CD4-positive, alpha-beta T cell treated with Interleukin-1 beta for 1 hour (primary cell): ENCODE measurements at places on chromosomes 7 and 10.

DNA sequence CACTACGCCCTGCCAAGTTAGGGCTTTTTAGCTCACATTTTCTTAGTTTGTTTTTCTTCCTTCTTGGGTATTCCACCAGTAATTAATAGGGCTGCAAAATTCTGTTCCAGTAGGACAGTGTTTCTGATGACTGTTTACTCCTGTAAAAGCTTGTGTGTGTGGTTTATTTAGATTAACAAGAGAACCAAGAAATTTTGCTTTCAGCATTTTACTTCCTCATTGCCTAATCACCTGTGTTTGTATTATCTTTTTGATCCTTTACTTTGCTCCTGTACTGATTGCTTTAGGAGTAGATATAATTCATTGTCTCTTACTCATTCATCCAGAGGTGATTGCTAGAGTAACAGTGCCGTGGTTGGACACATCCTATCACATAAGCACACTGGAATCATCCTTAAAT lies 27.7 kb downstream of the TDRD1 start:
- DNase-seq, result no peak

- peak; percentile 6 for DNase-seq
Observed at GRCh38 chr10:62414359-62414758, 40.2 kb downstream of the ZNF365 start.

DNA sequence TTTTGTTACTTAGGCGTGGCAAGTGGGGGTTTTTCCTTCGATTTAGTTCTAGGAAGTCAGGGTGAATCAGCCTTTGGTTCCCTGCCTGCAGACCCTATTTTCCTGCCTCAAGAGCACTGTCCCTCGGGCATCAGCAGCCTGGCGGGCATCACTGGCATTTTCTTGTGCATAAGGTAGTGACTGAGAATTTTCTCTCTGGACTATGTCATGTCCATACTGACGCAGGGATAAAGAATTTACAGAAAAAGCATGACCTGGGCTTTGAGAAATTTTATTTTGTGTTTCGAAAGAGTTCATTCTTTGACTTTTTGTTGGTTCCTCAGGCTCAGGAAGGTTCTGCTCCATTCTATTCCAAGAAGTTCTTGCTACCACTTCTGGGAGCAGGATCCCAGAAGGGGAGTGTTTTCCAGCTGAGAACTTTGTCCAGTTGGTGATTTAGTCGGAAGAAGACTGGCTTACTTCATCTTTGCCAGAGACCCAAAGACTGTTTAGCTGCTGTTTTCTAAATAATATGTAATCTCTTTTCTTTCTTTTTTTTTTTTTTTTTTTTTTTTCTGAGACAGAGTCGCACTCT lies 213.9 kb upstream of the SH2B2 start:
- no peak for DNase-seq

- no peak for DNase-seq
Observed at GRCh38 chr10:72242675-72243074, 26.6 kb upstream of the ASCC1 start.

- no peak for DNase-seq
Observed at GRCh38 chr7:40015790-40016296, 65.8 kb downstream of the CDK13 start.

DNA sequence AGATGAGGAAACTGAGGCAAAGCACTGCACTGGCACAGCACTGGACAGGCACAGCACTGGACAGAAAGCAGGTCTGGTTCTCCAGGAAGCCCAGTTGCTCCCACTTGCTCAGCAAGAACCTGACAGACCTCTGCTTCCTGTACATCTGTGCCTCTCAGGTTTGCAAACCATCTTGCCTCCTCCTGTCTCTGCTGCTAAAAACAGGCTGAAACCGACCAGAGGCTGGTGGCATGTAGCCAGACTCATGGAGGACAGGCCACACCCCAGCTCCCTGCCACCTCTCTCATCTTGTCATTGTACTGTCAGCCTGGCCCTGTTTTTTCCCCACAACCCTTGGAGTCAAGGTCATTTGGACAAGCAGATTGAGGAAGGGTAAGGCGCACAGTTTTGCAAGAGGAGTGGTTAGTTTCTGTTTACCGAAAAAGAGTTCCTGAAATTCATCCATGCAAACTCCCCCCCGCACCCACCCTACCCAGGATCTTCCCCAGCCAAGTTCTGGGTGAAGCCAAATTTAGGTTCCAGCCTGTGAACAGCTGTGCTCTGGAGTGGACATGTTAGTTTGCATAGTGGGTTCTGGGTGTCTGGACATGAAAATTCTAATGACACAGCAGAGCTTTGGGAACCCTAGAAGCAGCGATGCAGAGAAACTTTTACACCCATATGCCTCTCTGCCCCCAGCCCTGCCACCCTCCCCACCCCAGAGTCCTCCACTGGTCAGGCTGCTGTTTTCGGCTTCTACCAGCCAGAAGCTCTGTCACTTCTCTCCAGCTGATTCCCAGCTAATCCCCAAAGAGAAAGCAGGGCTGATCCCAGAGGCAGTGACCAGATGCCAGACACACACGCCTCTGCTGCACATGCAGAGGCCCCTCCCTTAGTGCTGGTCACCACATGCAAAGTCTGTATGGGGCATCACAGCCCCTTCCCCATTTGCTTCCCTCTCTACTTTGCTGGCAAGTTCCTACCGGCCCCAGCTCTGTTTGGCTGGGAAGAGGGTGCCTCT lies 8.5 kb upstream of the C10orf105 start:
- DNase-seq, result peak; percentile 75

- no peak for DNase-seq
Observed at GRCh38 chr10:93553482-93554315, 12.8 kb upstream of the FFAR4 start.

DNA sequence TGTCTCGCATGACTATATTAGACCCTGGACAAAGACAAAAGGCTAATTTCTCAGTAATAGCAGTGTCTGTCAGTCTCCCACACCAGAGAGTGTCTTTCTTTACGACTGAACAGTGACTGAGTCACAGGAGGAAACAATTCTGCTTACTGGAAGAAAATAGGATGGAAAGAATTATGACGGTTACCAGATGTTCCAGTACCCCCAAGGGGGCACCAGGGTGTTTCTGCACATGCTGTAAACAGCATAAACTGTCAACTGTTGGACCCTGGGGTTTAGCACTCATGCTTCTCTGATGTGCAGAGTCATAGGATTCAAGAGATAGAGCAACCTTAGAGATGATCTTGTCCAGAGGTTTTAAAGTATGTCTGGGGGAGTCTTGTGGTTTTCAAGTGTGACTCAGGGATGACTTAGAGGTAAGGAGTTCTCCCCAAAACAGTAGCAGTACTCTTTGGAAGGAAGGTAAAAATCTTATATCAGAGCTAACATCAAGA lies 291.7 kb downstream of the THSD7A start:
- DNase-seq, result no peak

DNA sequence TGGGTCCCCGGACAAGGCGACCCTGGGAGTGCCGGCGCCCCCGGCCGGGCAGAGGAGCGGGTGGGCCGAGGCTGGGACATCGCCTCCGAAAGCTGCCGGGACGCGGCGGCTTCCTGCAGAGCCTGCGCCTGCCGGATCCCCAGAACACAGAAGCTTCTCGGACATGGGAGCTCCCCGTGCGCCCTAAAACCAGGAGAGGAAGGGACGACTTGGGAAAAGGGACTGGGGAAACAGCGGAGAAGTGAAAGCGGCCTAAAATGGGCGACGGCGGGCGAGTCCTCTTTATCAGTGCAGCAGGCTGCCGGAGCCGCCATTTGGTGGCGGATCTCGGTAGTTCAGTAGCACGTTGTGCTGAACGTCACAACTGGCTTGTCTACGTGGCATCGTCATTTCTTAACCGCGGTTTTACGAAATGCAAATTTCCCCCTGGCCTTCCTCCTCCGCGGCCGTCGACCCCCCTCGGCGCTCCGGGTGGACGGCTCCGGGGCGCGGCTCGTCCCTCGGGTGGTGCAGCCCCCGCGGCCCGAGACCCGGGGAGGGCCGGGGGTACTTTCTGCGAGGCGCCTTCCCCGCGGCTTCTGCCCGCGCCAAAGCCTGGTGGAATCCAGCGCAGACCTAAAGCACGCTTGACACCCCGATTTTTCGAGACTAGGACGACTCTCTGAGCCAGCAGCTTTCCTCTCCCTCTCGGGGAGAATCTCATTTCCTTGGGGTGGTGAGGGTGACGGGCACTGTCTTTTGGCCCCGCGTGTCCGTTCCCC lies 9.9 kb upstream of the SPAG6 start:
- peak; percentile 83 for DNase-seq

DNA sequence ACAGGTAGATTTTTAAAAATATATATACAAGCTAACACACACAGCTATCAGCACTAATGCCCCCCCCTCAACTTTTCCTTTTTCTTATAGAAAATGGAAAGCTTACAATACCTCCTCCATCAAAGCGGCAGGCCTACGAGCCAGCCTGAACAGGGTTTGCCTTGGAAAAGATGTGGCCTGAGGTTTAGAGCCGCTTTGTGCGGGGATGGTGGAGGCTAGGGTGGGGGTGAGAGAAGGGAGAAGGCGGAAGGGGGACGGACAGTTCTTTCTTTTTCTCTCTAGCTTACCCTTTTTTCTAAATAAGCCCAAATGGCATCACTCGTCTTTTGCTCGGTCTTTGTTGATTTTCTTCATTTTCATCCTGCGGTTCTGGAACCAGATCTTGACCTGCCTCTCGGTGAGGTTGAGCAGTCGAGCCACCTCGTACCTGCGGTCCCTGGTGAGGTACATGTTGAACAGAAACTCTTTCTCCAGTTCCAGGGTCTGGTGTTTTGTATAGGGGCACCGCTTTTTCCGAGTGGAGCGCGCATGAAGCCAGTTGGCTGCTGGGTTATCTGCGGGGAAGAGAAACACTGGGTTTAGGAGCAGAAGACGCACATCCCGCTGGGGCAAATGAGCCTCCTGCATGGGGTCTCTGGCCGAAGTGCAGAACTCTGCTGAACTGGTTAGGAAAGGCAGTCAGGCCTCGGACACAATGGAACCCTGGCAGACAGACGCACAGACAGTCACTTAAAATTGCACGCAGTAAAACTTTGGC lies 1.9 kb downstream of the HOXA9 start:
- no peak for DNase-seq

DNA sequence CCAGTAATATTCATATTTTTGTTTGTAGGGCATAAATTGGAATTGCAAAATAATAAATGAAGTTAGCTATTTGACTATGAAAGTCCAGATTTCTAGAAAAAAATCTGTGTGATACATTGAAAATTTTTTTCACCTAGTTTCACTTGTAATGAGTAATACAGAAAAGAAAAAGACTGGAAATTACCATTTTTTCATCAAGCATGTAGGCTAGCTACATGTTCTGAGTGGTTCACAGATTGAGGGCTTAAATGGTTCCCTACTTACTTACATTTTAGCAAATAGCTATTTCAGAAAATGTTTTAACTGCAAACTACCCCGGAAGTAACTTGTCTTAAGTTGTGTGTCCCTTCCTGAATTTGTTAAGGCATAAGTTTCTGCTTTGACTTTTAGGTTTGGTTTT lies 396.0 kb downstream of the PHF14 start:
- no peak for DNase-seq

DNA sequence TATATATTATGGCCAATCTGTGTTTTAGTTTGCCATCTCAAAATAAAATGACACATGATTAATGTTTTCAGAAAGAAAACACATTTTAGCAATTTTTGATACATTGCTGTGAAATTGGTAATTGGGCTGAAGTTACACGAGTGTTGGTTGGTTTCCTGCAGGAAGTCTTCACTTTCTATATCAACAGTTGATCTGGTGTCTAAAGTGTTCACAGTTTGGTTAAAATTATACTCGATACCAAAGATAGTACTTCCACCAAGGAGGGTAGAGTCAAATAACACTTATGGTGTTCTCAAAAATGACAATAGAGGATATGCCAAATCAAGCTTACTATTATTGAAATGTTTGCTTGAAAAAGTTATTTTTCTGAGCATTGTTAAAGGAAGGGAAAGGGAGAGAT lies 120.3 kb upstream of the GLCCI1 start:
- peak; percentile 16 for DNase-seq

DNA sequence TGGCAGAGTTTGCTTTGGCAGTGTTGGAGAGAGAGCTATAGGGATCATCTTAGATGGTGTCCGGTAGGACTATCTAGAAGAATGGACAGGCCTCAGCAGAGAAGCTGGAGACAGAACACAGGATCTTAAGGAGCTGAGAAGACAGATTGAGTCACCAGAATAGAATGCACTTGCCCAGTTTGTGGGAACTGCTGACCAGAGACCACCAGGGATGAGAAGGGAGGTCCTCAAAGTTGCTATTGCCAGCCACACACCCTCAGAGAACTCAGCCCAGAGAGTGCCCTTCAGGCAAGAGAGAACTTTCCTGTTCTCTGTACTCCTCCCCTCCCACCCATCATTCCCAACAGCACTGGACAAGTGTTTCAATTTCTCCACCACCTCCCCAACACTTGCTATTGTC lies 25.3 kb upstream of the GALNT11 start:
- no peak for DNase-seq

- no peak for DNase-seq
Observed at GRCh38 chr7:107047902-107048782, 3.6 kb downstream of the PRKAR2B start.

DNA sequence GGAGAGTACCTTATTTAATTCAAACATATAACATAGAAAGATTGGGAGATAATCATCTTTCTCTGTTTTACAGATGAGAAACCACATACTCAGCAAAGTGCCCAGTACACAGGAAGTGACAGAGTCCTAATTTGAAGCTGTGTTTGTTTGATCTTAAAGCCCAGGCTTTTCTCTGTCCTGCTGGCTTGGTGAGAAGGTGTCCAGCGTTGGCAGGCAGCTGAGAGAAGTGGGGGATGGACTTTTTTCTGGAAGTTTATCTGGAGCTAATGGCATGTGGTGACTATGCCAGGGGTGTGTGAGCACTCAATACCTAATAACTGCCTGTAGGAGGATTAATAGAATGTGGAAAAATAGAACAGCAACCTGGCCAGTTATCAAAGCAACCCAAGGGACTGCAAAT lies 60.8 kb downstream of the NPSR1 start:
- DNase-seq, result no peak

- DNase-seq, result no peak
Observed at GRCh38 chr7:30995536-30995935, 31.8 kb downstream of the GHRHR start.

DNA sequence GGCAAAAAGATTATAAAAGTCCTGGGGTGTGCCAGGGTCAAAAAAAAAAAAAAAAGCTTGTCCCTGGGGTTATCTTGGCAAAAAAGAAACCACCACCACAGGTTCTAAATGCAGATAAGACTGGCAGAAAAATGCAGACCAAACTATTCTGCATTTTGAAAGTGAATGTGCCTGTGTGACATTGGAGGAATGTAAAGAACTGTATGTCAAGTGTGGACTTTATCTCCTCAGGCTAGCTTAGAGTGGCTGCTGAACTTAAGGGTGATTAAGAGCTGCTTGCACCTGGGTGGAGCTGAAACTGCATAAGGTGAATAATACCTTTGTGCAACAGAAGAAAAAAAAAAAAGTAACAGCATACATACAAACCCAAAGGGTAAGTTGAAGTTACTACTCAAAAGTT lies 1.3 kb upstream of the NAPEPLD start:
- DNase-seq, result no peak

- no peak for DNase-seq
Observed at GRCh38 chr7:26151096-26151495, 902 bp upstream of the NFE2L3 start.
